MV-4-11 (cell line): ENCODE measurements at places on chromosomes 1 and 21.

GRCh38 chr1:170623171-170623570, 40.8 kb upstream of the PRRX1 start:
- no peak for DNase-seq

- DNase-seq, result no peak
Observed at GRCh38 chr1:43344267-43344850, 6.7 kb downstream of the MPL start.

- peak; percentile 41 for DNase-seq
Observed at GRCh38 chr1:161473348-161473747, 31.9 kb upstream of the FCGR2A start.

- no peak for DNase-seq
Observed at GRCh38 chr1:30403061-30403645, 320.2 kb downstream of the MATN1 start.

DNA sequence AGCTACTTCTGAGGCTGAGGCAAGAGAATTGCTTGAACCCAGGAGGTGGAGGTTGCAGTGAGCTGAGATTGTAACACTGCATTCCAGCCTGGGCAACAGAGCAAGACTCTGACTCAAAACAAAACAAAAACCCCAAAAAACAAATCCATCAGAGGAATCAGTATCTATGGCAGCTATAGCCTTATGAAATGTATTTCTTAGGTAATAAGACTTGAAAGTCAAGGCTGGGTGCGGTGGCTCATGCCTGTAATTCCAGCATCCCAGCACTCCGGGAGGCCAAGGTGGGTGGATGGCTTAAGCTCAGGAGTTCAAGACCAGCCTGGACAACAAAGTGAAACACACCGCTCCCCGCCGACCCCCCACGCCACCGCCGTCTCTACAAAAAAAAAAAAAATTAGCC, 31.1 kb upstream of the EYA3 start:
- DNase-seq, result no peak

- DNase-seq, result no peak
Observed at GRCh38 chr1:200786788-200787187, 48.1 kb downstream of the CAMSAP2 start.

DNA sequence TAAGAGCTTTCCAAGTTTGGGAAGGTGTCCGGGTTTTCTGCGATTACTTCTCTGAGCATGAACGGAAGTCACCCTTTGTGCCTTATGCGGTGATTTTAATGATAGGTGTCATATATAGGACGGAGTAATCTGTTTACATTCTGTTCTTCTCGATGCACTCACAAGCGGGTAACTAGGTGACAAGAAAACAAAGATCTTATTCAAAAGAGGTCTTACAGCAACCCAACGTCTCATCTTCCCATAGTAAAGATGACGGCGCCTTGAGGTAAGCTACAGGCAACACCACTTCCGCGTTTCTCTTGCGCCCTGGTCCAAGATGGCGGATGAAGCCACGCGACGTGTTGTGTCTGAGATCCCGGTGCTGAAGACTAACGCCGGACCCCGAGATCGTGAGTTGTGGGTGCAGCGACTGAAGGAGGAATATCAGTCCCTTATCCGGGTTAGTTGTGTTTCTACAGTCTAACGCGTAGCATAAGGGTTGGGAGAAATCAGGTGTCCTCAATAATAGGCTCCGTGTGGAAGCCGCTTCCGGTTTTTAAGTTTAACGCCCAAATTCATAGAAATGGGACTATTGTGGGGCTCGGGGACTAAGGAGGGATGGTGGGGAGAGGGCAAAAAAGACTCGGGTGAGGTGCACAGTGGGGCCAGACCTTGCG, at the start of gene UFC1:
Gene UFC1 (plus strand): TSS at position 297 of the 656 bp plus-strand sequence. CDS start 20 bp downstream, at position 317.
- DNase-seq, result peak; percentile 87

DNA sequence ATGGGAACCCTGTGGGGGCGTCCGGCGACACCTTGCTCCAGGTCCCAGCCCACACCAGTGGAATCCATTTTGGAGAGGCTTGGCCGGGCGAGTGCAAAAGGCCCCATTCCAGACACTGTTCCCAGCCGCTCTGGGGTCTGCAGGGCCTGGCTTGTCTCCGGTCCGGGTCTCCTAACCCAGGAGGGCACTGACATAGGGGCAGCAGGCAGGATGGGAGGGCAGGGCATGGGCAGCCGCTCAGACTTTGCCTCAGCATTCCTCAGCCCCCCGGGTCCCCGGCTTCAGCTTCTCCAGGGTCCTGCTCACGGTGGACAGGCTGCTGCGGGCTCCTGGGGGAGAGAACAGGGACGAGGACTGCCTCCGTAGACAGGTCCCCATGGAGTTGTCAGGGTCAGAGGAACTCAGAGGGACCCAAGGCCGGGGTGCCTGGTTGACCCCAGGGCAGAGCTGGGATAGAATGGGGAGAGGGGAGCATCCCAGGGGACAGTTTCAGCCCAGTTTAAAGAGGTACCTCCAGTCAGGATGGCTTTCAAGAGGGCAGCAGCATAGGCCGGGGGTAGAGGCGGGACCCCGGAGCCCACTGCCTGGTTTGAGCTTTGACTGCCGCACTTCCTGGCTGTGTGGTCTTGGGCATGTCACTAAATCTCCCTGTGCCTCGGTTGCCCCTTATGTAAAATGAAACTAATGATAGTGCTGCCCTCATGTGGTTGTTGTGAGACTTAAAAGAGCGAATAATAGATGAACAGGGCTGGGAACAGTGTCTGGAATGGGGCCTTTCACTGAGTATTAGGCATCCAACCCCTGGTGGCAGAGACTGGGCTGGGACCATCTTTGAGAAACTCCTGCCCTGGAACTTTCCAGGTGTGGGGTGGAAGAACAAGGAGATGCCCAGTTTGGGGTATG, 3.7 kb downstream of the KNCN start:
- DNase-seq, result peak; percentile 30

- DNase-seq, result no peak
Observed at GRCh38 chr21:38254970-38255369, 1.8 kb upstream of the KCNJ15 start.

GRCh38 chr21:41045534-41046268, 122.3 kb upstream of the BACE2 start:
- no peak for DNase-seq

DNA sequence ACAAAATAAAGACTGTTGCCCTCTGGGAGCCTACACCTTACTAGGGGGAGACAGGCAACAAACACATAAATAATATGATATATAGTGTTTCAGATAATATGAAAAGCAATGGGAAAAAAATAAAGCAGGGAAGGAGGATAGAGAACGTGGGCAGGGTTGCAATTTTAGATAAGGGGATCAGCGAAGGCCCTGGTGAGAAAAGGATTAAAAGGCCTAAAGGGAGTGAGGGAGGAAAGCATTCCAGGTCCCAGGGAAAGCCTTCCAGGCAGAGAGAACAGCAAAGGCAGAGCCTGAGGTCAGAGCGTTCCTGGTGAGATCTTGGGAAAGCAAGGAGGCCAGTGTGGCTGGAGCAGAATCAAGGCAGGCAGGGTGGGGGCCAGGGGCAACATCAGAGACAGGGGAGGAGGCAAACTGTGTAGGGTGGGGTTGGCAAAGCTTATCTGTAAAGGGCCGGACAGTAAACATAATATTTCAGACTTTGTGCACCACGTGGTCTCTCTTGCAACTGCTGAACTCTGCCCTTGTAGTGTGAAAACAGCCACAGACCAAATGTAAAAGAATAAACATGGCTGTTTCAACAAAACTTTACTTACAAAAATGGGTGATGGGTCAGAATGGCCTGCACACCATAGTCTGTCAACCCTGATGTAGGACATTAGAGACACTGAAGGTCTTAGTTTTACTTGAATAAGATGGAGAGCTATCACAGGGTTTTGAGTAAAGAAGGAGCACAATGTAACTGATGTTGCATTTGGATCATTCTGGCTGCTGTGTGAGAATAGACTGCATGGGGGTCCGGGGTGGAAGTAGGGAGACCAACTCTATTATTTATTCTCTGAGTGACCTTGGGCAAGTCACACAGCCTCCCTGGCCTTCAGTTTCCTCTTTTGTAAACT, 13.3 kb upstream of the CPT2 start:
- no peak for DNase-seq

DNA sequence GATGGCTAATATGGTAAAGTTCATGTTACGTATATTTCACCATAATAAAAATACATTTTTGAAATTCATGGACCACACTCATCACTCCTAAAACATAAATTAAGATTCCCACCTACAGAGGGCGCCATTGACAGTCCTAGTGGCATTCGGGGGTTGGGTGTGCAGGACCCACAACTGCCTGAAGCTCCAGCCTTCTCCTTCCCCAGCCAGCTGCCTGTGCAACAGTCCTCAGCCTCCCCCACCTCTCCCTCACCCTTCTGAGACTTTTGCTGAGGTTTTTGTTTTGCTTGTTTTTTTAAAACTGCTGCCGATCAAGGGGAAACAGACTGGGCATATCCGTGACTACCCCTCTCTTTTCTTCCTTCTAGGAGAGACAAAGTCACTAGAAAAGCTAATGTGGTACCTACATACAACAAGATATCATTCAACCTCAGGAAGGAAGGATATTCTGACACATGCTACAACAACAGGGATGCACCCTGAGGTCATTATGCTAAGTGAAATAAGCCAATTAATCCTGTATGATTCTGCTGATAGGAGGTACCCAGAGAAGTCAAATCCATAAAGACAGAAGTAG, 9.2 kb upstream of the EVA1C start:
- DNase-seq, result peak; percentile 37

DNA sequence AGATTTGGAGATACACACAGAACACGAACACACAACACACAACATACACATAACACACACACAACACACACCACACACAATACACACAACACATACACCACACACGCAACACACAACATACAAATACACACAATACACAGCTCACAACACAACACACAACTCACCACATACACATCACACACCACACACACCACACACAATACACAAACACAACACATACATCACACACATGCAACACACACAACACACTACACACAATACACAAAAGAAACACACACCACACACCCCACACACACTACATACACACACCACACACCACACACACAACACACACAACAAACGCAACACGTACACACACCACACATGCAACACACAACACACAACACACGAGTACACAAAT, 29.1 kb upstream of the C1orf174 start:
- DNase-seq, result no peak

- no peak for DNase-seq
Observed at GRCh38 chr1:15070145-15070748, 83.3 kb upstream of the TMEM51 start.

DNA sequence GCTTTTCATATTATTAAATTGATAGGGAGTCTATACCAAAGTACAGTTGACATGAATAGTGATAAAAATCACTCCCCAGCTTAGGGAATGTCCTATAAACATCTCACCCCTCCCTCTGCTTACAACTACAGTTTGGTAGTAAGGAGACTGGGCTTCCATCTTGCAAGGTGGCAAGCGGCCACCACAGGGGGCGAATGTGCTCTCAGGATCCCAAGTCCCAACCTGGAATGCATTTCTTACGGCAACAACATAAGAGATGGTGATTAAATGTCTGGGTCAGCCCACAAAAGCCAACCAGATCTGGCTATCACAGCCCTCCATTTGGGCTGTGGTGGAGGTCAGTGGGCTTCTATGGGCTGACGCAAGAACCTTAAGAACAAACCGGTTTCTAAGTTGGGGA, 68.0 kb downstream of the SMYD2 start:
- DNase-seq, result no peak

GRCh38 chr1:222339376-222339947, 208.4 kb downstream of the HHIPL2 start:
- no peak for DNase-seq

DNA sequence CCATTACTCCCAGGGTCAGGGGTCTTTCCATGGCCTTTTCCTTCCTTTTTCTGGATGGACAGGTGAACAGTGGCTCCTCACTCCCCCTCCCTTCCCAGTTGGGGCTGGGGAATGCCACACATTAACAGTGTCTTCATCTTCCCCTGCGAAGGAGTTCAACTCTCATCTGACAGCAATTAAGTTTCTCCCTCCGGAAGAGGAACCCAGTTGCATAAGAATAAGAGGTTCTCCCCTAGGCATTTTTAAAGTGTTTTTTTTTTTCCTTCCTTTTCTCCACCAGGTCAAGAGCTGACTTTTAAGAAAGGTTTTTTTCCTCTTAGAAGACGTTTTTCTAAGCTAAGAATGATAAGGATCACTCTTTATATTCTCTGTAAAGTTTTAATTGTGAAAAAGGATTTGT, 42.3 kb upstream of the FASLG start:
- DNase-seq, result no peak

GRCh38 chr1:147756341-147756740, 4.1 kb downstream of the GJA5 start:
- DNase-seq, result no peak

DNA sequence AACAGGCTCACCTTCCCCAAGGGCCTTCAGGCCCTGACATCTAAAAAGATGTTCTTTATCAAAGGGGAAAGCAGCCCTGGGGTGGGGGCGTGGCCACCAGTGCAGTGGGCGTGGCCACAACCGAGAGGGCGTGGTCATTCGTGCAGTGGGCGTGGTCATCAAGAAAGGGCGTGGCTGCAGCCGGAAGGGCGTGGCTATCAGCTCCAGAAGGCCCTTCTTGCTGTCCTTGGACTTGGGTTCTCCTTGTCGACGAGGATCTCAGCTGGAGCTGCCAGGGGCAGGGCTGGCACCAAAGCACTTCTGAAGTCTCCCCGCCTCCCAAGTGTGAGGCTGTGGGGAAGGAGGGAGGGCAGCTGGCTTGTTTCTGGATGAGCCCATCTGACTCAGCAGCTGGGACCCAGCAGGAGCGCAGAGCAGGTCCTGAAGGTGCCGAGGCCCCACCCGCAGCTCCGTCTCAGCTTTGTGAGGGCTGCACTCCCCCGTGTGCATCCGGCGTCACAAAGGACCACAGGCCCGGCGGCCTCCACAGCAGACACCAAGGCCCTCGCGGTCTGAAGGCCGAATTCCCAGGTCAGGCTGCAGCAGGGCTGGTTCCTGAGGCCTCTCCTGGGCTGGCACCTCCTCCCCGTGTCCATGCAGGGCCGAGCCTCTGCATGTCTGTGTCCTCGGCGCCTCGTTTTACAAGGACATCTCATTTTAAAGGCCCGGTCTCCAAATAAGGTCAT, 12.8 kb downstream of the PDE9A start:
- no peak for DNase-seq

DNA sequence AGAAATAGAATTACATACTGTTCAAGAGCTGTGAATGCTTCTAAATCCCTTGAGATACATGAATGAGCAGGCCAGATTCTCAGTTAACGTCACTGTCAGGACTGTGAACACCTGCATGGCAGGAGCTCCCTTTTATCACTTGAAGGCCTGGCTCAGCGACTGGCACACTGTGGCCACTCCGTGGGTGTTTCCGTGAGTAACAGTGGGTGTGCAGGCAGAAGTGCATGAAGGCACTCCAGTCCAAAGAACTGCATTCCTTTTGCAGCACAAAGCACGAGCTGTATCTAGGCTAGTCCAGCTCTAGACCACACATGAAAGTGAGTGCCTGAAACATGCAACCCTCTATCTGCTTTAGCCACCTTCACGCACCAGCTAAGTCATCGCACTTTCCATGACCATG, 9.6 kb upstream of the SIM2 start:
- DNase-seq, result no peak

DNA sequence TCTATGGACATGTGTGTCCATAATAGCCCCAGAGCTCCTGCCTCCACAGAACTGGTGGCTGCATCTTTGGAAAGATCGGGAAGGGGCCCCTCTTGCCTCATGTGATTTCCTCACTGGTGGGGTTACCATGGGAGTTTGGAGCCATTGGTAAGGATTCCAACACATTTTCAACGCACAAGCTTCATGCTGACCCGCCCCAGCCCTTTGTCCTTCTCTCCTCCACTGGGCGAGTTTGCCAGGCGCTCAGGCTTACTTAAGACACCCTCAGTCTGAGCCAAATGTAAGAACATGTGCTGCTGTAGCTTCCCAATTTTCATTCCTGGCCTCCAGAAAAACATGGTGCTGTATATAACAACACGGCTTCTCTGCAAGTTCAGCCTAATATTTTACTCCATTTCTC, 72.4 kb downstream of the ATP5PO start:
- no peak for DNase-seq

- DNase-seq, result no peak
Observed at GRCh38 chr1:74465193-74465681, 47.2 kb downstream of the LRRC53 start.
